ENCODE measurements at places on chromosomes 2 and 18. TPM values are rescaled to one million over a fixed set of nuclear protein-coding genes. Genes with fewer than 3 reads are reported as not detected.

DNA sequence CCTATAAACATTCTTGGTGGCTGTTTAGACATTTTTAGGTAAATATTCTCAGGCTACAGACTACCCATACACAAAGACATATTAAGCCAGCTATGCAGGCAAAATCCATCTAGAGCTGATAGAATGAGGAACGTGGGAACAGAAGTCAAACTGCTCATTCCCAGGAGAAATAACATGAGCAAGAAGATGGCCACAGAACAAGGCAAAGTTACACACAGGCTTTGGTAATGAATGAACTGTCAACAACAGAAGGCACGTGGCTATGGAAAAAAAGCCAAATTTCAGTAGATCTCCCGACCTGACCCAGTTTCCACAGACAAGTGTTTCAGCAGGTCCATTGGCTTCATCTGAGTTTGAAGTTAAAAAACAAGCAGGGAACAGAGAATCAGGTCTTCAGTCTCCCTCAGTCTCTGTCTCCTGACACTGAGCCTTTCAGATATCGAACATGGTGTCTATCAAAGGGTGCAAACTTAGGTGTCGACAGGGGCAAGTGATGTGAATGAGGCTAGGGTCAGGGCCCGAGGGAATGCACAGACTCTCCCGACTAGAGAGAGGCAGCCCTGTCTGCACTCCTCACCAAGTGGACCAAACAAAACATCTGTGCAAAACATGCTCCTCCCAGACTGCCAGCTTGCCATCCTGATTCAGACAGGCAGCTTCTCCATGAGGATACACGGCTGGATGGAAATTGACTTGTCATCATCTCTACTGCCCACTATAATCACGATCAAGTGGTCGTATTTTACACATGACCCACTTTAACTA lies 25.9 kb downstream of the SIGLEC15 start:
- DNase-seq, result no peak

Gene GRB14
- total RNA-seq, result not detected

Gene L3MBTL4
- total RNA-seq, result 4.9 TPM

Gene CCDC85A
- 1.9 TPM for total RNA-seq

Gene SP140L
- total RNA-seq, result 8.6 TPM

Gene PSMA8
- total RNA-seq, result not detected

Gene DUSP19
- total RNA-seq, result 1.0 TPM

Gene POLE4
- total RNA-seq, result 14.3 TPM

Gene TCF4
- total RNA-seq, result 24.2 TPM

- DNase-seq, result no peak
Observed at GRCh38 chr2:216134958-216135541, 25.9 kb downstream of the XRCC5 start.

Gene EFEMP1
- total RNA-seq, result 62.8 TPM

DNA sequence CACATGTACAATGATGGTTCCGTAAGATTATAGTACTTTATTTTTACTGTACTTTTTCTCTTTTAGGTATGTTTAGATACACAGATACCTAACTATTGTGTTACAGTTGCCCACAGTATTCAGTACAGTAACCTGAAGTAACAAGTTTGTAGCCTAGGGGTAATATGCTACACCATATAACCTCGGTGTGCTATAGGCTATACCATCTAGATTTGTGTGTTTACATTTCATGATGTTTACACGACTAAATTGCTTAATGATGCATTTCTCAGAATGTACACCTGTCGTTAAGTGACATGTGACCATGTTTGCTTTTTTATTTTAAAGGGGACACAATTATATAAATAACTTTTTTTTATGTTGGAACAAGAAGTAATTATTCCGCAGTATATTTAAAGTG lies 34.5 kb downstream of the PIK3C3 start:
- no peak for DNase-seq

- DNase-seq, result no peak
Observed at GRCh38 chr2:85911097-85911496, 22.3 kb upstream of the ST3GAL5 start.

Gene MBD2
- total RNA-seq, result 46.5 TPM

Gene INPP5D
- 36.0 TPM for total RNA-seq

Gene CLASP1
- total RNA-seq, result 33.4 TPM

DNA sequence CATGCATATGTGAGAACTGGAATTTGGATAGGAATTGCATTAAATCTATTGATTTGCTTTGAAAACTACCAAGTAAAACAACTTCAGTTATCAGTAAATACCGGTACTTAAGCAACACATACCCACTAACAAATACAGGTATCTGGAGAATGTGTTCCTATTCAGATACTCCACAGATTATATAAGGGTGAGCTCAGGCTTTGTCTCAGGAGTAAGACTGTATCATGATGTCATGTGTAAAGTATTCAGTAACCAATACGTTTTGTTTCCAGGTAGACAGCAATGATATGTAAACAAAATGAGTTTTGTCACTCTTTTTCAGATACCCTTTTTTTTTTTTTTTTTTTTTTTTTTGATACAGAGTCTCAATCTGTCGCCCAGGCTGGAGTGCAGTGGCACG lies 74.8 kb downstream of the DSC3 start:
- DNase-seq, result no peak

GRCh38 chr2:604854-605524 lies 72.2 kb downstream of the TMEM18 start:
- no peak for DNase-seq

GRCh38 chr2:135258193-135258592 lies 206.1 kb downstream of the RAB3GAP1 start:
- DNase-seq, result no peak

- DNase-seq, result no peak
Observed at GRCh38 chr2:3414133-3414860, 34.8 kb downstream of the TRAPPC12 start.

DNA sequence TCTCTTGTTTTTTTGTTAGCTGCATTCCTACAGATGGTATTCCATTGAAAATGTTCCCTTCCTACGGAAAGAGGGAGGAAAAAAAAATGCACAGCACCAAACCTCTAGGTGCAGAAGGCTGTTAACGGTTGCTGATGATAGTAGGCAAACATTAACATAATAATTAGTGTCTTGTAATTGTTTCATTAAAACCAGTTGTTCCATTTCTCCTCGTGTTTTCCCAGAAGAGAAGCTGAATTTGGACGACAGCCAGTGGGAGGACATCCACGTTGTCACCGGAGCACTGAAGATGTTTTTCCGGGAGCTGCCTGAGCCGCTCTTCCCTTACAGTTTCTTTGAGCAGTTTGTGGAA lies 494.7 kb downstream of the ARHGAP15 start:
- no peak for DNase-seq

DNA sequence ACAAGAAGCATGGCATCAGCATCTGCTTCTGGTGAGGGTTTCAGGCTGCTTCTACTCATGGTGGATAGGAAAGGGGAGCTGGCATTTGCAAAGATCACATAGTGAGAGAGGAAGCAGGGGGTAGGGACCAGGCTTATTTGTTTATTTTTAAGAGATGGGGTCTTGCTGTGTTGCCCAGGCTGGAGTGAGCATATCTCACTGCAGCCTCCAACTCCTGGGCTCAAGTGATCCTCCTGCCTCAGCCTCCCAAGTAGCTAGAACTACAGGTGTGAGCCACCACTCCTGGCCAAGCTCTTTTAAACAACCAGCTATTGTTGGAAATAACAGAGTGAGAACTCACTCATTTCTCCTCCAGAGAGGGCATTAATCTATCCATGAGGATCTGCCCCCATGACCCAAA lies 269.4 kb upstream of the FBXO11 start:
- no peak for DNase-seq

GRCh38 chr2:36487947-36488346 lies 110.0 kb downstream of the FEZ2 start:
- DNase-seq, result no peak

Gene GRHL1
- total RNA-seq, result 119 TPM

Gene C2orf81
- total RNA-seq, result 0.73 TPM

GRCh38 chr2:84805250-84805958 lies 75.5 kb downstream of the TRABD2A start:
- no peak for DNase-seq

- DNase-seq, result no peak
Observed at GRCh38 chr2:117801826-117802225, 12.7 kb upstream of the DDX18 start.

- no peak for DNase-seq
Observed at GRCh38 chr2:150047620-150048222, 439.7 kb downstream of the RND3 start.

DNA sequence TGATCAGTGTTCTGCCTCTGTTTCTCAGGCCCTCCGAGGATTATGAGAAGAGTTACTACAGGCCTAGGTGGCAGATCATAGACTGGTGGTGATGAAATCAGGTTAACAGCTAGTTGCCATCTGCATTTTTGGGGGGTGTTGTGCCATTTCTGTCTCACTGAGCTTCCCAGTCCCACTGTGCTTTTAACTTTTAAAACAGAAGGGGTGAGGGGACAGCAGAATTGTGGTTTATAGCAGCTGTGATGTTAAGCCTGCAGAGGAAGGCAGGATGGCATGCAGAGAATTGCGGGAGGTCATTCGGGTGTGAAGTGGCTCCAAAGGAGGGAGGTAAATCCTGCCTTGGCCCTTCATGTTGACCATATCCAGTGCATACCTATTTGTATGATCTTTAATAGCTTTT lies 5.0 kb downstream of the CAB39 start:
- DNase-seq, result no peak

Gene VAPA
- total RNA-seq, result 287 TPM

- DNase-seq, result no peak
Observed at GRCh38 chr2:84175340-84175739, 283.7 kb downstream of the SUCLG1 start.

GRCh38 chr18:26804519-26804918 lies 61.0 kb downstream of the AQP4 start:
- no peak for DNase-seq

DNA sequence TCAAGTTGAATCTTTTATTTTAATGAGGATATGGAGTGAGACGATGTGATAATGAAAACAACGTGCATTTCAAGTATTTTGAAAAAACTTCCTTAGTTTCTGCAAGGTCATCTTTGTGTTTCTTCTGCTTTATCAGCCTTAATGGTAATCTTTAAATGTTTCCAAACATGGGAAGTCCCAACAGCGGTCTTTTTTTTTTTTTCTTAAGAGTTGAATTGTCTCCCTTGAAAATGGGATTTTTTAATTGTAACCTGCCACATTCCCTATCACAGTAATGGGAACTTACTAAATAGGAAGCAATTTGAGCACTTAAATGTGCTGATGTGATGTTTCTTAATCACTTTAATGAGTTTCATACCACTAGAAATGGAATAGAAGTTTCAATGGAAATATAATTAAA lies 45.8 kb downstream of the ATIC start:
- no peak for DNase-seq

Gene CCDC88A
- 23.8 TPM for total RNA-seq

DNA sequence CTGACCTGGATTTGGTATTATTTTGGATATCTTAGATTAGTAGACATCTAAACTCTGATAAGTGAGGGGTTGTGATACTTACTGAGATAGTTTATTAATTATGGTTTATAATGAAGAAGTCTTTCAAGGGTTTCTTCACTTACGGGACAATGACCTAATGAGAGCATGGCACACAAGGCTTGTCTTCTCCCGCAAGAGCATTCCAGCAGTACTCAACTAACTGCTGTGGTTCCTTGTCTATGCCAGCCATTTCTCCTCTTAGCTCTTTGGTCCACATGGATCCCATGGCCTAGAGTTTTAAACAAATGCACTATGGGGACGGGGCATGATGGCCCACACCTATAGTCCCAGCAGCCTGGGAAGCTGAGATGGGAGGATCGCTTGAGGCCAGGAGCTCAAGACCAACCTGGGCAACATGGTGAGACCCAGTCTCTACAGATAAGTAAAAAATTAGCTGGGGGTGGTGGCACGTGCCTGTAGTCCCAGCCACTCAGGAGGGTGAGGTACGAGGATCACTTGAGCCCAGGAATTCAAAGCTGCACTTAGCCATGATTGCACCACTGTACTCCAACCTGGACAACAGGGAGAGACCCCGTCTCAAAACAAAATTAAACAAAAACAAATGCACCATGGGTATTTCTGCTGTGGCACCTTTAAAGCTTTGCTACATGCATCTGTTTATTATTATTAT lies 161.7 kb upstream of the MYCN start:
- no peak for DNase-seq

GRCh38 chr2:238821391-238821790 lies 26.5 kb upstream of the TWIST2 start:
- no peak for DNase-seq

Gene SELENOI
- total RNA-seq, result 35.5 TPM

GRCh38 chr2:12106440-12107080 lies 360.1 kb downstream of the LPIN1 start:
- no peak for DNase-seq

Gene ASXL2
- 15.3 TPM for total RNA-seq

Gene IGFBP5
- 122 TPM for total RNA-seq

DNA sequence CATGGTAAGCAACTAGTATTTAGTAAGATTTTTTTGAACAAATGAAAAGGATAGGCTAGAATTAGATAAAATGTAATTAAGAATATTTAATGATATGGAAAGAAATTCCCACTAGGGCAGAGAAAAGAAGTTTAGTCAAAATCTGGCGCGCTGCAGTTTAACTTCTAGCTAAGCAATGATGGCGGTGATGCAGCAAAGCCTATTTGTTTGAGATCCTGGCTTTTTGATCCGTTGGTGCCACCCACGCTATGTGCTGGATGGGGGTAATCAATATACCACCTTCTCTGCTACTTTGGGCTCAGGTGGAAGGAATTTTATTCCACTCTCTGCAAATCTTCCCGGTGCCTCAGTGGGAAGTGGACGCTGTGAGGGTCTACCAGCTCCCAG lies 421 bp upstream of the FAM171B start:
- no peak for DNase-seq

GRCh38 chr2:142849820-142850219 lies 27.6 kb upstream of the KYNU start:
- no peak for DNase-seq

Gene SLC4A3
- total RNA-seq, result 1.1 TPM

- DNase-seq, result no peak
Observed at GRCh38 chr2:119229716-119230115, 6.1 kb downstream of the STEAP3 start.

DNA sequence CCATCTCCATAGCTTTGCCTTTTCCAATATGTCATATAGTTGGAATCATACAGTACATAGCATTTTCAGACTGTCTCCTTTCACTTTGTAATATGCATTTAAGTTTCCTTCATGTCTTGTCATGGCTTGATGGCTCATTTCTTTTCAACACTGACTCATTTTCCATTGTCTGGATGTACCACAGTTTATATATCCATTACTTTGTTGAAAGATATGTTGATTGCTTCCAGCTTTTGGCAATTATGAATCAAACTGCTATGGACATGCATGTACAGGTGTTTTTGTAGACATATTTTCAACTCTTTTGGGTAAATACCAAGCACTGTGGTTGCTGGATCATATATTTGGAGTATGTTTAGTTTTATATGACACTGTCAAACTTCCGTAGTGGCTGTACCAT lies 26.3 kb downstream of the ACSL3 start:
- DNase-seq, result no peak

Gene EML6
- total RNA-seq, result 4.4 TPM

GRCh38 chr2:65913813-65914212 lies 481.4 kb upstream of the SPRED2 start:
- no peak for DNase-seq

- no peak for DNase-seq
Observed at GRCh38 chr18:45169610-45170009, 445.7 kb upstream of the SLC14A2 start.

- DNase-seq, result no peak
Observed at GRCh38 chr2:31739161-31739560, 158.4 kb upstream of the SRD5A2 start.

- no peak for DNase-seq
Observed at GRCh38 chr2:6474161-6475140, 391.3 kb downstream of the CMPK2 start.

Measured in esophagus squamous epithelium (tissue), 5 donors.